ENCODE measurements at places on chromosomes 3 and 15.

- no peak for DNase-seq
These were observed 20.1 kb upstream of the GSK3B start for GRCh38 chr3:120114376-120114775.

- no peak for DNase-seq
These were observed 72.1 kb downstream of the OTOL1 start for GRCh38 chr3:161568671-161569070.

GRCh38 chr3:168828536-168828935, 732.8 kb upstream of the GOLIM4 start:
- no peak for DNase-seq

GRCh38 chr15:35470441-35470840, 75.5 kb downstream of the DPH6 start:
- DNase-seq, result no peak

- DNase-seq, result no peak
These were observed 189.8 kb downstream of the EPHA3 start for GRCh38 chr3:89297199-89297598.

GRCh38 chr3:152403632-152404066, 134.9 kb downstream of the MBNL1 start:
- DNase-seq, result no peak

- no peak for DNase-seq
These were observed 58.9 kb downstream of the RARB start for GRCh38 chr3:25486932-25487331.

DNA sequence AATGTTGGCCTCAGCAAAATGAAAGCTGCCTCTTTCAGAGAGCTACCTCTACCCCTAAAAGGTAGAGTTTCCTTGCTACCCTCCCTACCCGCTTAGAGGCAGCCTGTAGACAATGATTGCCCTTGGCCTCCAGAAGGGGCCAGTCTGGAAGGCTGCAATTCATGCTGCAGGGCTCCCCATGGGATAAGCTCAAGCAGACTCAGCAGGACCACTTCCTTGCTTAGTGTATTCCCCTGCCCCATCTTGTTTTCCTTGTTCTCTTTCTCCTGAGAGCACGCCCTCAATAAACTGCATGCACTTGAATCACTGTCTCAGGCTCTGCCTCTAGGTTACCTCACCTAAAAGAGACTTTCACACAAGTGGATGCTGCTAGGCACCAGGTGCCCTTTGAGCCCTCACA, 134.0 kb upstream of the CTNNB1 start:
- no peak for DNase-seq

DNA sequence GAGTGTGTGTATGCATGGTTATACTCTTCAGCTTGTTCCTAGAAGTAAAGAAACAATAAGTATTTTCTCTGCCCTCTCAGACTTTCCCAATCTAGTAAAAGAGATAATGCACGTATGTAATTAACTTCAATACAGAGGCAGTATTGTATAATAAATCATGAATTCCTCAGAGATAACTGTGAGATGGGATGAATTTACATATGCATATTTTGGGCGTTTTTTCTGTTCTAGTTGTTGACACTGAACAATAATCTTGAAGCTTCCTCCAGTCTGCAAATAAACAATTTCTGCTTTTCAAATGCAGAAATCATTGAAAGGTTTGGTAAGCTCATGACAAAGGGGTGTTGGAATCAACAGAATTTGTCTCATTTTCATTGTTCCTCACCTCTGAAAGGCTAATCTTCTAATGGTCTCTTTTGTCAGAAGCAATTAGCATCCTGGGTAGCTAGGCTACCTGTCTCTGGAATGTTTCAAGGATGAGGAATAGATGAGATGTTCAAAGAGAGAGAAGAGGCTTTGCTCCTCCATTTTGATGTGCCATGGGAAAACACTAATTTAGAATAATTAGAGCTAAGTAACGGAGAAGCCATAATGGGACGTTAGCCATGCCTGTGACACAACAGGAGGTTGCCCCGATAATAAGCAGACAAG, 43.3 kb upstream of the SIAH2 start:
- DNase-seq, result no peak

GRCh38 chr15:55319537-55320237, 665 bp downstream of the PIGB start:
- no peak for DNase-seq

DNA sequence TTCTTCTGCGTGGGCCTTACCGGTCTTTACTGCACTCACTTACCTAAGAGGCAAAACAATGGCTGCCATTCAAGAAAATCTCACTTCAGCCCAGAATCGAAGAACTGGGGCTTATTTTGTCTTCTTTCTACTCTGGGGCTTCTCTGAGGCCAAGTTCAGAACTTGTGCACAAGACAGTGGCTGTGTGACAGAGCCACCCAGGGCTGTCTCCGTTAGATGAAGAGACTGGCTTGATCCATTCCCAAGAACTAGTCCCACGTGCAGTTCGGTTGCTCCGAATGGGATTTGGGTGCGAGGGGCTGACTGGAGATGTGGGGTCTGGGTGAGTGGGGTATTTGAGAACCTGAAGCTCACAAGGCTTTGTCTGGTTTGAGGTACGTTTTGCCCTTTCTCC, 795 bp upstream of the TCF12 start:
- DNase-seq, result no peak

DNA sequence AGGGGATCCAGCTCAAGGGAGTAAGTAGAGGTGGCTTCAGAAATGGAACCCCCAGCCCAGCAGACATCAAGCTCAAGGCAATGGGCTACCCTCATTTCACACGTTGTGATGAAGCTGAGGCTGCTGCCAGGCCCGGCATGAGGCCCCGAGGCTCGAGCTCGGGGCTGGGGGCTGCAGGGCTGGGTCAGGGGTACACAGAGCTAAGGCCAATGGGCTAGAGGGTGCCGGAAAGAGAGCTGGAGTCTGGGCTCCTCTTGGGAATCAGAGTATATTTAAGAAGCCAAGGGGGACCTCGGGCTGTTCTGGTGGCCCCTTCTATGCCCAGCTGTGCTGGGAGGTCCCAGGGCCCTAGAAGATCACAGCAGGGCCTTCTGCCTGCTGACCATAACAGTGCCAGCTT, 7.4 kb downstream of the PRSS50 start:
- DNase-seq, result no peak
